Hepatic stellate cell (primary cell): ENCODE measurements at places on chromosomes 7 and 10.

GRCh38 chr10:45265996-45266395 lies 49.4 kb downstream of the OR13A1 start:
- DNase-seq: no peak

DNA sequence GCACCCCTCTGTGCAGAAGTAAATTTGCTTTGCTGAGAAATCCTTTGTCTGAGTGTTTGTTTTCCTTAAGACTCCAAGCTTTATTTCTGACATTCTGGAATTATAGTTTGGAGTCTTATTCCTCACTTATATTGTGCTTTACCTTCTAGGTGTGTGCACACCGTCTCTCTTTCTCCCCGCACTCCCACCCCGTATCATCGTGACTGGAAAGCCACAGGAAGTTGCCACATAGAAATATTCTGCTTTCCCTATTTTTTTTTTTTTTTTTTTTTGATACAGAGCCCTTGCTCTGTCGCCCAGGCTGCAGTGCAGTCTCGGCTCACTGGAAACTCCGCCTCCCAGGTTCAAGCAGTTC lies 109.5 kb downstream of the PHF14 start:
- DNase-seq: no peak

- no peak for DNase-seq
Measured at GRCh38 chr7:140358412-140359051, 39.8 kb downstream of the SLC37A3 start.

DNA sequence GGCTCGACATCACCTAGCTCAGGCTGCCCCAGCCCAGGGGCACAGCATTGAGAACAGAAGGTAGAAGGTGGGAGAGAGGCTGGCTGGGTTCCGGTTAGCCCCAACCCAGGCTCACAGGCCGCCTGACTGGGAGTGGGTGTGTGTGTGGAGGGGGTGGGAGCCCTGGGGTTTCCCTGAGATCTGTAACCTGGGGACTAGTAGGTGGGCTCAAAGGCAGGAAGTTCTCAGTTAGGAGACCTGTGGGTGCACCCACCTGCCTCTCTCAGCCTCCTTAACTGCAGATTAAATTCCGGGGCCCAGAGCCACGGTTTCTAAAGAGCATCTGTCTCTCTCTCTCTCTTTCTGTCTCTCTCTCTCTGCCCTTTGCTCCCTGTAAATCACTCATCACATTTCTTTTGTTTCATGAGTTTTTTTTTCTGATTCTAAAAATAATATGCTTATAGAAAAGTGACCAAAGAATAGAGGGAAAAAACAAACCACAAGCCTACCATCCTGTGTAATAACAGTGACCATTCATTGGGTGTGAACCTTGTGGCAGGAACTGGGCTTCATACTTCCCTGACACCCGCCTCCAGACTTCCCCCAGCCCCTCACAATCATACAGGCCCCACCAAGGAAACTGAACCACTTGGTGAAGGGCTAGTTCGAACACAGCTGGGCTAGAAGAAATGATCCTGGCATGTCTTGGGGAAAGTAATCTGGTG lies 83.4 kb upstream of the SMNDC1 start:
- DNase-seq: no peak

DNA sequence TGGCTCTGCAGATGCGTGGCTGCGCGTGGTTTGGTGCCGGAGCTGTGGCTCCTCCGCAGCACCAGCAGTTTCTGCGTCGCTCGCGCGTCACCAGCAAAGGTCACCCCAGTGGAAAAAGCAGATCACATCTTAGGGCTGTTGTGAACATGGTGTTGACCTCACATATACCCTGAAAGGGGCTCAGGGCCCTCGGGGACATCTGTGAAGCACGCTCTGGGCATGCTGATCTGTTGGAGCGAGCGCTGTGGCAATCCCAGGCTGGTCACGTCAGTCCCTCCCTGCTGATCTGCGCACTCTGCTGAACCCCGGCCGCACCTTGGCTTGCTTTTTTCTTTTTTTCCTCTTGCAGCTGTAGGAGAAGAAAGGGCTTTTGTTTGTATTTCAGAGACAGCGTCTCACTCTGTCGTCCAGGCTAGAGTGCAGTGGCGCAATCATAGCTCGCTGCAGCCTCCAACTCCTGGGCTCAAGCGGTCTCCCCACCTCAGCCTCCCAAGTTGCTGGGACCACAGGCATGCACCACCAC lies 33.3 kb upstream of the AP5Z1 start:
- DNase-seq: no peak

DNA sequence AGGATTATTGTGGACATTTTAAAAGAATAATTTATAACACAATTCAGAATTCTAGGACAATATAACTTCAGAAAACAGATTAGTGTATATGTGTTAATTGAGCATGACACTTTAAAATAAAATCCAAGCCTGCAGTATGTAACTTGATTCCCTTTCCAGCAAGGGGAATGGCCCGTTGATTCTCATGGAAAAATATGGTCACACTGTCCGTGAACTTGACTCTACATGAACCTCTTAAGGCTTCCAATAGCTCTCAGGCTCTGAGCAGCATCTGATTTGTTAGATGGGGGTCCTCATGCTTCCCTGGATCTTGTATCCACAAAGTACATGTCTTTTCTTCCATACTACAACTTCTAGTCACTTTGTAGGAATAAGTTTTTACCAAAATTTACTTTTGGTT lies 85.5 kb upstream of the AKR1E2 start:
- no peak for DNase-seq

DNA sequence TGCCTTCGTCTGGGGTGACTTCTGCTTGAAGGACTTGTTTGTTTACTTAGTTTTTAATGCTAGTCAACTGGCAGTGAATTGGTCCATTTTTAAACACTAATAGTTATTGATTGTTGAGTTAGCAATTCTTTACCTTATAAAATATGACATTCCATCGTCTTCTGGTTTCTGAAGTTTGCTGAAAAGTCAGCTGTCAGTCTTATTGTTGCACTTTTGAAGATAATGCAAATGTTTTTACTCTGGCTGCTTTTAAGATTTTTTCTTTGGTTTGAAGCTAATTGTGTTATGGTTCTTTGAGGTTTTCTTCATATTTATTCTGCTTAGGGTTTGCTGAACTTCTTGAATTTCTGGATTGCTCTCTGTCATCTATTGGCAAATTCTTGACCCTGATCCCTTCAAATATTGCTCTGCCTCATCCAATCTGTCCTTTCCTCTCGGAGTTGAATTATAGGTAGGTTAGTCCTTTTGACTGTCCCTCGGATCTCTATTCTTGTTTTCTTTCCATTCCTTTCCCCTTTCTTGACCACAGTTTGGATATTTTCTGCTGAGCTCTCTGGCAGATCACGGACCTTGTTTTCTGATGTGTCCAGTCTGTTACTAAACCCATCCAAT lies 24.2 kb downstream of the MGMT start:
- DNase-seq: no peak

DNA sequence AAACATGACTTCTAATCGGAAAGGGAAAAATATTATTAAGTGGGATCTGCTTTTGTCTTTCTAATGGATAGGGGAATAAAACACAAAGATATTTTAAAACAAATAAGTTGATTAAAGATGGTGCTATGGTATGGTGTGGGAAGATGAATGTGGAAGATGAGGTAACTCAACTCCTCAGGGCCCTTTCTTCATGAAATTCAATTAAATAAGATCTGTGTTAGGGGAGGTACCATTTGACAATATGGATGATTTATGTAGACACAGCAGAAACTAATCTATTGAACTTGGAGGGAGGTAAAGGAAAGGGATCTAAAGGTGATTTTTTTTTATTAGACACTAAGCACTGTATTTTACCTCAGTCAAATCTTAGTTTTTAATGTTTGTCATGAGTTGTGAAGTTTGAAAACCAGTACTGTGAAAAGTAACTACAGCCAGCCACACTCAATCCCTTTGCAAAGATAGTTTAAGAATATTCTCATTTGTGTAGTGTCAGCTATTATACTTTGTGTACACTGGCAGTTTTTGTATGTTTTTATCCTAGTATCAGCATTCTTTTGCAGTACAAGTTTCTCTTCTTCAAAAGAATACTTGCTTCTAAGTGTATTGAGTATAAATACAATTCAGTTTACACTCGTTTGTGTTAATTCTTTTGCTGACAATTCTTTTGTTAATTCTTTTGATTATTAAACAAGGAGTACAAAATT lies 151.3 kb downstream of the PHF14 start:
- no peak for DNase-seq

- no peak for DNase-seq
Measured at GRCh38 chr10:112131996-112132395, 51.6 kb downstream of the GPAM start.

GRCh38 chr7:101804088-101804963 lies 13.1 kb upstream of the CUX1 start:
- no peak for DNase-seq

- no peak for DNase-seq
Measured at GRCh38 chr10:37821237-37821636, 36.2 kb downstream of the ZNF248 start.

GRCh38 chr10:126949161-126949503 lies 43.9 kb downstream of the DOCK1 start:
- no peak for DNase-seq

- DNase-seq: no peak
Measured at GRCh38 chr10:67852761-67853160, 14.8 kb upstream of the DNAJC12 start.

DNA sequence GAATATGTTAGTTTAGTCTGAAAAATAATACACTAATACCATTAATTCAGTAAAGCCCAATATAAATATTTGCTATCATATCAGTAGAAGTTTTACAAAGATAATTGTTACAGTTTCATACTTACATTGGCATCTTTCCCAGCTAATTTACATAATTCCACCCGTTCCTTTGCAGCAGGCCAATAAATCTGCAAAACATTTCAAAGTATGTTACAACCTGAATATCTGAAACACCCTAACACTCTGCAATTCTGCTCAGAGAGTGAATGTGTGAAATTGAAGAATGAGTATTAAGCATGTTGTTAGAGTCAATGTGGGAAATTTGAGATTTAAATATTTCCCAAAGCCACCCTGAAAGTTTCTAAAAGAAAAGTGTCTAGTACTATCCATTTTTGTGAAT lies 105.5 kb downstream of the SEMA3D start:
- no peak for DNase-seq

DNA sequence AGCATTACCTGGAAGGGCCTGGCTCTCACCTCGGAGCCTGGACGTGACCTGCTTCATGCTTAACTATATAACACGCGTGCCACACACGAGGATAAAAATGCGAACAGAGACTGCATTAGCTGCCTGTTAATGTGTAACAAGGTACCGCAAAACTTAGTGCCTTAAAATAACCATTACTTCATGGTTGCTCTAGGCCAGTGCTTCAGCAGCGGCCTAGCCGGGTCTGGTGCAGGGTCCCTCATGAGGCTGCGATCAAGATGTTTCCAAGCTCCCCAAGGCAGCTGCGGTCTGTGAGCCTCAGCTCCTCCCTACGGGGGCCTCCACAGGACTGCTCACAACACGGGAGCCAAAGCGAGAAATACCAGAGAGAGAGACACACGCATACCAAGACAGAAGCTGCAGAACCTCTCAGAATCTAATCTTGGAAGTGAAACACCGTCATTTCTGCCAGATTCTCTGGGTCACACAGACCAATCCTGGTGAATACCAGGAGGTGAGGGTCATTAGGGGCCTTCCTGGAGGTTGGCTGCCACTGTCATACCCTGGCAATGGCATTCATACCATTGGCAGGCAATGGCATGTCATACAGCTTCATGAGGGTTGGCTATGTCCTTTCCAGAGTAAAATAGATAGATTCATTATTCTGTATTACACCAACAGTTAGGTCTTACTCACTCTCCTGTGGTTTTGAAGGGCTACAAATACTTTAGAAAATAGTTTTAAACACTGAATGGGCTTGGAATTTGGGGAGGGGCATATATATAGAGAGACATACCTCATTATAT lies 94.5 kb downstream of the HIPK2 start:
- DNase-seq: peak; percentile 54

DNA sequence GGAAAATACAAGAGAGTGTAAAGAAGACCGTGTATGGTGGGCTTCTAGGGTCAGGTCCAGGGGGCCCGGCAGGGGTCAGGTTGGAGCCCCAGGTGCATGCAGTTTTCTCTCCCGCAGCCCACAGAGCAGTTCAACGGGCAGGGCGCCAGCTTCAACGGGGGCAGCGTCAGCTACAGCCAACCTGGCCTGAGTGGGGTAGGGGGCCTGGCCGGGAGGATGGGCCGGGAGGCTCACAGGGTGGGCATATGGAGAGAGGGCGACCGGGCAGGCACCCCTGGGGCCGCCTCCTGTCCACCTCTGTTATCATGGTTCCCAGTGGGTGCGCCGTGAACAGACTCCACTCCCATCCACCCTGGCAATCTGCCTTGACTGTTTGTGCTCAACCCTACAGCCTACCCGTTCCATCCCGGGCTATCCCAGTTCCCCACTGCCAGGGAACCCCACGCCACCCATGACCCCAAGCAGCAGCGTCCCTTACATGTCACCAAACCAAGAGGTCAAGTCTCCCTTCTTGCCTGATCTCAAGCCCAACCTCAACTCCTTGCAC lies 11.5 kb downstream of the ZMIZ2 start:
- no peak for DNase-seq

DNA sequence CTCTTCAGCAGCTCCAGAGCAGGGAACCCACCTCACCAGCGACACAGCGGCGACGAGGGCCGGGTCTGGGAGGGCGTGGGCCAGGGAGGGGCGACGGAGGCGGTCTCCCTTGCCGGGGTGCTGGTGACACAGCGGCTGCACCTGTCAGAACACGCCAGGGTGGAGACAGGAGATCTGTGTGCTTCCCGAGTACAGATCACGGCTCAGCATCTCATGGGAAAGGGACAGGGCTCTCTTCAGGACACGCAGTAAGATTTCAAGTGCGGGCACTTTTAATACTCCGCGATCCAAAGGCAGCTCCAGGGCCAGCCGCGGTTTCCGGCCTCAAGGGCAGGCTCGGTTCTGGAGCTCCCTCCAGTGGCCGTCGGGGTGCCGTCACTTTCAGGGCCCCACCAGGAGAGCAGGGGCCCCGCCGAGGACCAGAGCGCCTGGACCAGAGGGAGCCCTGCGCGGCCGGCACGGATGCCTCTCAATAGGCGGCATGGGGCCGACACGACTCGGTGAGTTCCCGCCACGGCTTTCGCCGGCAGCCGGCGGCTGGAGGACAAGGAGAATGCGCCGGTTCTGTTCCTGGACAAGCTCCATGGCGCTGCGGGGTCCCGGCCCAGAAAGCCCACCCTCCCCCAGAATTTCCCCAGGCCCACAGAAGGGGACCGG lies 21.4 kb downstream of the GPR146 start:
- peak; percentile 98 for DNase-seq

DNA sequence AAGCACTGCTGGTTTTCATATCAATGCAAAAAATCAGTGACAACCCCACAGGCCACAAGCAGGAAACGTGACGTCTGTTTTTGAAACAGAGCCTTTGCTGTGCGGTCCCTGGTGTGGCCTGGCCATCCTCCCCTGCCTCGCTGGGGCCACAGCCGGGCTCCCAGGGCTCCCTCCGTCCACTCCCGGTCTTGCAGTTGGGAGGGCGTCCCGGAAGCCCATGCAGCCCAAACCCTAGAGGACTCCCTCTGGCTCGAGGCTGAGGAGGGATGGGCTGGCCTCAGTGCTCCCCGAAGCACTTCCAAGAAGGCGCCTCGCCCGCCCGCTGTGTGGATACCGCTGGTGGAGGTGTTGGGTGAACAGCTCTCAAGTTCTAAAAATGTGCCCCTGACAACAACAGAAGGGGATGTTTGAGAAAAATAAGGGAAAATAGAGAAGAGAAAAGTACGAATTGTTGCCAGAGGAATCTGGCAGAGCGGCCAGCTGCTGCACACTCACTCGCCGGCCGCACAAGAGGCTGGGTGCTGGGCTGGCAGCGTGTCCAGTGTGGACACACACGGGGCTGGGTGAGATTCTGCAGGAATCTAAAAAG lies 73.5 kb downstream of the ZRANB1 start:
- no peak for DNase-seq

GRCh38 chr10:48476279-48476982 lies 128.4 kb downstream of the ARHGAP22 start:
- DNase-seq: no peak

- DNase-seq: peak; percentile 84
Measured at GRCh38 chr7:130838738-130839137, 104.7 kb upstream of the KLF14 start.

GRCh38 chr10:3950676-3951275 lies 165.8 kb upstream of the KLF6 start:
- DNase-seq: no peak
